ENCODE measurements at places on chromosomes 3 and 15.
A peak's percentile ranks its signal among the peaks of the same experiment; 100 is the strongest.

GRCh38 chr3:181629711-181630110 is 82.0 kb upstream of the SOX2 start:
- no peak for DNase-seq

DNA sequence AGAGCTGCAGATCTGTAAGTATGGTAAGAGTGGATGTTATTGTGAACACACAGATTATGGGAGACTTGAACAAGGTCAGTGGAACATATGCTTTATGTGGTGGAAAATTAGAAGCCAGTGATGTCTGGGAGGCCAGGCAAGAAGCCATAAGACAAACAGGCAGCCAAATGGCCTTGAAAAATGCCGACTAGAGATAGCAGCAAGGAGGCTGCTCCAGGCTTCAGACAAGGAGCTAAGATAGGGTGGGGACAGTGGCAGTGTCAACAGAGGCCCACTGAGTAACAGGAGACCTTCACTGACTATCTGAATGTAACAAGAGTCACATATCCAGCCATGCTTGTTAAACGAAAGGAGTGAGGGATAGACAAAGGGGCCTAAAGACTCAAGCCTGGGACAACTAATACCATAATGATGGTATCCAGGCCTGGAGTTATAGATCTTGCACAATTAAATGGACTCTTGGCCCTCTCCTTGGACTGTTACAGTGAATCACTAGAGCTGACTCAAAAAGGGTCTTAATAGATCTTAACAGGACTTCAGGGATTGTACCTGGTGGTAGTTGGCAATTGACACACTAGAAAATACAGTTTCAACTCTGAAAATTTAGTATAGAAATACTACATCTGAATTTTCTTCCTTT is 50.6 kb downstream of the CFAP20DC start:
- no peak for DNase-seq

GRCh38 chr3:34261001-34261385 is 462.6 kb downstream of the PDCD6IP start:
- DNase-seq = no peak

- DNase-seq = no peak
Measured at GRCh38 chr3:160545504-160545871, 19.9 kb downstream of the KPNA4 start.

GRCh38 chr3:85524104-85524503 is 565.3 kb downstream of the CADM2 start:
- DNase-seq = no peak

- no peak for DNase-seq
Measured at GRCh38 chr3:192819001-192819569, 91.7 kb upstream of the FGF12 start.

GRCh38 chr3:98555025-98555379 is 23.2 kb downstream of the GPR15 start:
- no peak for DNase-seq

GRCh38 chr3:51099794-51100535 is 285.1 kb upstream of the MANF start:
- DNase-seq = peak; percentile 63

GRCh38 chr3:141125351-141125750 is 74.2 kb downstream of the SPSB4 start:
- no peak for DNase-seq

- DNase-seq = no peak
Measured at GRCh38 chr3:172203522-172204258, 164.3 kb downstream of the FNDC3B start.

- no peak for DNase-seq
Measured at GRCh38 chr3:81760215-81760614, 1.2 kb downstream of the GBE1 start.

GRCh38 chr3:134179508-134179907 is 71.2 kb downstream of the RYK start:
- DNase-seq = no peak

DNA sequence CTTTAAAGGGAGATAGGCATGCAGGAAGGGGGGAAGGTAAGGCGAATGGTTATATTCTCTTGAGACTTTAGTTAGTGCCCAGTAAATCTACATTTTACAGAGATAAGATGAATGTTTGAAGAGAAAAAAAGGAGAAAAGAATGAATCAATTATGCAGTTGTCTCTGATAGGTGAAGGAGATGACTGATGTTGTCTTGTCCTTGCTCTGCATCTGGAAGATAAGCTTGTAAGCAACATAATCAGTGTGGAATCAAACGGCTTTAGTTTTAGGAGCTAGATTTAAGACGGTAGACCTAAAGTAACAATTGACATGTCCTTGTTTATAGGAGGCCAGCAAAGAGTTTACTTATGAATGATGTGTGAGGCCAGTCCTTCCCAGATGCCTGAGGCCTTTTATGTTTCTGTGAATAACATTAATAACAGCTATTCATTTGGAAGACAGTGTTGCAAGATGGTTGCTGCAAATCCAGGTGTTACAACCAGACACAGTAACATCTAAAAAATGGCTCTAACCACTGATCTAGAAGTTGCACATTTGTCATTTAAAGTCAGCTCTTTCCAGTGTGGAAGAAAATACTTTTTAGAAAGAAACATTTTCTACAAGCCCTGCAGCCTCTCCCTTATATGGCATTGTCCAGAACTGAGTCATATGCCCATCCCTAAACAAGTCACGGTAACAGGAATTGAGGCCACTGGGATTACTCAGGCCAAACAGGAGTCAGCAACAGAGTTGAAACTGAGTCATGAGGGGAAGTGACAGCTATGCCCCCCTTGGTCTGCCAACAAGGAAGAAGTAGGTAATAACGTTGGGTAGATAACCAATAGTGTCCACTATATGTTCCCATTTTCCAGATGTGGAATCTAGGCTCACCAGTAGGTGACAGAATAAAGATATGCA is 77.5 kb upstream of the FBN1 start:
- DNase-seq = no peak

DNA sequence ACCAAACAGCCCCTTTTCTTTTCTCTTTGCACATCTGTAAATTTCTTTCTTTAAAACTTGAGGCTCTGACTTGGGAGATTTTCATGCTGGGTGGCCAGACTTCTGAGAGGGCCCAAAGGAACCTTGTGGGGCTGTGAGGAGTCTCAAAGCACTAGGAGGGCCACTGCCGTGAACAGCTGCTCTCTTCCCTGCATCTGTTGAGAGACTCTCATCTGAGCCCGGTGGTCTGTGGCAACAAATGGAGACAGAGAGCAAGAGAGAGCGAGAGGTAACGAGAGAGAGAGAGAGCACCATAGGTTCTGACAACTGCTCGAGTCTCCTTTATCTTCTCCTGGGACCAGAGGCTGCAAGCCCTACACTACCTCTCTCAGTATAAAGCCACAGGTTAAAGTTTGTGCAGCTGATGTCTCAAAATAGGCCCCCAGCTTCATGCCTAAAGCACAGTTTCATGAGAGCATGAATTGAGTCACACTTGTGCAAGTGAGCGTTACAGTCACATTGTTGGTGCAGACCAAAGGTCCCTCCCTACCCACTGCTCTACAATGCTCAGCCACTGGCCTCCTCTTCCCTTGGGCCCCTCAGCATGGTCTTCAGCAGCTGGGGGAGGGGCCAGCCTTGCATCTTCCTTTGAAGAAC is 60.7 kb downstream of the ZNF621 start:
- no peak for DNase-seq

DNA sequence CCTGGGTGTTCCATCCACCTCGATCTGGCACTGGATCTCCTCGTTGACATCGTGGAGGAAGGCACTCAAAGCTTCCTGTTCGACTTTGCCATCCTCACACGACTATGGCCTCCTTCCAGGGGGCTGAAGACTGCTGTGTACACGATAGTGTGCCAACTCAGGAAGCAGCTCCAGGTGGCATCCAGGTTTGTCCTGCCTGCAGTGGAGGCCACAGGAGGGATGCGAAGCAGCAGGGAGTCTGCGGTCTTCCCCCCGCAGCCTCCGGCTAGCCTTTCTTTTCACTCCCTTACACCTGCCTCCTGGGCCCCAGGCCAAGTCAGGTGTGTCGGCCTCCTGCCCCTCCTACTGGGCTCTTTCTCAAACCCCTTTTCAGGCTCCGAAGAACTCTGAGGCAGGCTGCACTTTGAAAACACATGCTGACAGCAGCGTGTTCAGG is 32.2 kb downstream of the SYNM start:
- DNase-seq = no peak

DNA sequence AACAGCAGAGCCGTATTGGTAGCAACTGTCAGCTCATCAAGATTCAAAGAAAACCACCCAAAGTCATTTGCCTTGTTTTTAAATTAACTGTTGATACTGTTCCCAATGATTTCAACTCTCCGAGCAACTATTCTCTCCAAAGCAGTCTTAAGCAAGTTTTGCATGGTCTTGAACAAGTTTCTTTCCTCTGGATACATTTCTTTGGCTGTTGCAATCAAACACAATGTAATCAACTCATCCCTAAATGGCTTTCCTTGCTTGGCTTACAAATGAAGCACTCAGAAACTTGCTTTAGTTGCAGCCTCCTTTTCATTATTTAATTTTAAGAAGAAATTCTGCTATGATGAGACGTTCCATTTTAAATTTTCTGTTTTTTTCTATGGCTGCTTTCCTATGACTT is 15.5 kb upstream of the MUC13 start:
- DNase-seq = no peak

- no peak for DNase-seq
Measured at GRCh38 chr3:71972031-71972430, 187.1 kb upstream of the PROK2 start.

- no peak for DNase-seq
Measured at GRCh38 chr15:98920091-98920880, 87.3 kb downstream of the PGPEP1L start.

DNA sequence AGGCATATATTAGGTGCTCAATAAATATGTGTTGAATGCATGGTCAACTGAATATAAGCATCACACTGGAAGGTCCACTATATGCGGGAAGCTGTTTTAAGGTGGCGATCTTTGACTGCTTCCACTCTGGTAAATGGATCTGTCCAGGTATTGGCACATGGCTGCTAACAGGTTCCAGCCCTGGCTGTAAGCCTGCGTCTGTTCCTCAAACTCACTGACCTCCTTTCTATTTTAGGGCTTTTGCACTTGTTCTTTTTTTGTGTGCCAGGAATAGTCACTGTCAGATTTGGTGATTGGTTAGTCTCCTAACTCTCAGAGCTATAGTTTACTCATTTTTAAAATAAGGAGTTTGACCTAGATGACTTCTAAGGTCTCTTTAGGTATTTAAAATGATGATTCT is 46.2 kb downstream of the ADAMTSL3 start:
- no peak for DNase-seq

DNA sequence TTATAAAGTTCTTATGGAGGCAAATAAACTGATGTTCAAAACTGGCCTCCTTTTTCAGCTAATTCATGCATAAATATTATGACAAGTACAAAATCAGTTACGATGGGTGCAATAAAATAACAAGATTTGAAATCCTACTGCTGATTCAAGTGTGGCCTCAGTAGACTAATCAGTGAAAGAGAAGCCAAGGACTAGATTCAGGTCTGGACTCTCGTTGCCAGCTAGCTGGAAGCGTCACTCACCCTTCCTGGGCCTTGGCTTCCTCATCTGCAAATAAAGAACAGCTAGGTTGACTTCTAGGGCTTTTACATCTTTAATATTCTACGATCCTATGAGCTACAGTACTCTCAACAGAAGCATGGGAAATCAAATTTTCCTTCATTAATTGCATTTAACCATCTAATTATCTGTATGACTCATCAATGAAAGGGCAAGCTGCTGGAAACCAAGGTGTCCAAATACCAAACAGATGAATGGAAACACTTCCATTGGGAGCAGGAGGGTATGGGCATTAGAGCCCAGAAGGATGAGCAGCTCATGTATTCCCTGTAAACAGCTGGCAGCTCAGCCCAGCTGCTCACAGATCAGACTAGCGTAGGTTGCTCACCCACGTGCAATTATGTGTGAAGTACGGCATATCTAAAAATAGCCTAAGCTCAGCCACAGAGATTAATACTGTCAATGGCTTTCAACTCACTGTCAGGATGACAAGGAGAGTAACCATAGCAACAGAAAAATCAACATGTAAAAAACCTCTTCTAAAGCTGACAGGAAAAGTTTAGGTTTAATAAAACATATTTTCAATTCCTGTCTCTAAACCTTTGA is 294.8 kb downstream of the PLCL2 start:
- DNase-seq = no peak

GRCh38 chr15:41006479-41006878 is 53.2 kb downstream of the CHAC1 start:
- DNase-seq = no peak

GRCh38 chr3:41208507-41209220 is 9.4 kb downstream of the CTNNB1 start:
- no peak for DNase-seq

DNA sequence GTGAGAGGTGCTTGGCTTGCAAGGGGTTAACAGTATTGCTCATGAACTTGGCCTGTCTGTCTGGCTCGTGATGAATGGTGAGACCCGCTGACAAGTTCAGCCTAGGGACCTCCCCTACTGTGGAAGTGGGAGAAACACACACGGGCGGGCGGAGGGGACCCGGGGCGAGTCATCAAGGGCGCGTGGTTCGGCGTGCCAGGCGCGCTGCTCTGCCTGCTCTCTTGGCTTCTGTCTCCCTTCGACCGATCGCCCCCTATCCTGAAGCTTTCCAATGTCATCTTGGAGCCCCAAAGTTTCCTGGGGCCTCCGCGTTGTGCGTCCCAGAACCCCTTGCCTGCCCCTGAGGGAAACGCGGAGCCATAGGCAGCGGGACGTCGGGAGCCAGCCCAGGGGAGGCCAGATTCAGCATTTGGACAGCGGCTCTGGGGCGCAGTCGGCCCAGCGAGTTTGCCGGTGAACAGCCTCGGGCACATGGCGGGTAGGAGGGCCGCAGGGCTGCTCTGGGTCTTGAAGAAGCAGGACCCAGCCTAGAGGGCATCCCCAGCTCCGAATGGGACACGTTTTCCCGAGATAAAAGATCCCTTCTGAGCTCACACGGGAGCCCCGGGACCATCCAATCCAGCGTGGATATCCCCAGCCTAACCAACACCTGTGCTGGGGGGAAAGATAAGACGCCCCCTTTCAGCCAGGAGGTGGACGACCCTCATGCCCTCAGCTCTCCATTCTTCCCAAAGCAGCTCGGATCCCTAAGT is 27.0 kb upstream of the POLG start:
- peak; percentile 88 for DNase-seq

DNA sequence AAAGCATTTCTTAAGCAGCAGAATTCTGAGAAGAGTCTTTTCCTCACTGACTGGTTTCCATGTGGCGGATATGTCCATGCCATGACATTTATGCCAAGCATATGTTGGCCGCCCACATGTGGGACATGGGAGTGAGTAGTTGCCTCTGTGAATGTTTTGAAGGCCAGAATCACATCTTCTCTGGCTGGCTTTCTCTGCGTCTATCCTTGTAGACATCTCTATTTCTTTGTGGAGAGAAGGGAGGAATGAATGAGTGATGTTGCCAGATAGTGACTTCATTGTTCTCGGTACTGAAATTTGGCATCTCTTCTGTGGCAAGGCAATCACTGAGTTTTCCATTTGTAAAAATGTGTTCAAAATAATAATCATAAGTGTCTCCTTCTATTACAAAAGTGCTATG is 316.0 kb downstream of the CLSTN2 start:
- DNase-seq = no peak

- peak; percentile 88 for DNase-seq
Measured at GRCh38 chr15:81265944-81266775, 57.8 kb downstream of the STARD5 start.

GRCh38 chr3:188234132-188234531 is 80.2 kb downstream of the LPP start:
- DNase-seq = no peak

All from HEK293T (cell line).